Transverse colon (tissue), 4 donors: ENCODE measurements at places on chromosomes 3 and 15. TPM values are rescaled to one million over a fixed set of nuclear protein-coding genes. Genes with fewer than 3 reads are reported as not detected.

- H3K36me3 ChIP-seq = no peaks in the 10 kb centered on the region
- H3K4me3 ChIP-seq = no peak overlapping the region
- H3K27me3 ChIP-seq = peaks cover 21% of the 10 kb centered on the region
- H3K27ac ChIP-seq = no peak overlapping the region
Observed at GRCh38 chr3:50530001-50530970, 26.9 kb upstream of the CACNA2D2 start.

DNA sequence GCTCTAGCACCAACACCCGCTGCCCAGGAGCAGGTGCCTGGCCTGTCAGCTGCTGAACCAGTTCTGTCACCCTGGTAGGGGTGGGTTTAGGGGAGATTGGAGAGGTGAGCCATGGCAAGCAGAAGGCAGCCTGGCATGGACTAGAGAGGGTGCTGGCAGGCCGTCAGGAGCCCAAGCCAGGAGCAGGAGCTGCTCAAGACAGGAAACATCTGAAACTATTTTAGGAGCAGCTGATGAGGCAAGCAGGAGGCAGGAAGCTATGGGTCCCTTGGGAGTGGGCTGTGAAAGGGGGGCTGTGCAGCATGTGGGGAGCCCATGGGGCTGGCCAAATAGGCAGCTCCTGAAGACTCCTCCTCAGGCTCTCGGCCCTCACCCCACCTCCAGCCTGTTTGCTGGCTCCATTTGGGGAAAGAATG, 2.3 kb downstream of the INKA1 start:
- H3K27me3 ChIP-seq = no peaks in the 10 kb centered on the region
- no peaks in the 10 kb centered on the region for H3K36me3 ChIP-seq
- no peak overlapping the region for H3K4me3 ChIP-seq

- H3K4me3 ChIP-seq = no peak overlapping the region
- DNase-seq = no peak
- no peaks in the 10 kb centered on the region for H3K36me3 ChIP-seq
Observed at GRCh38 chr15:26651909-26652308, 121.0 kb downstream of the GABRB3 start.

DNA sequence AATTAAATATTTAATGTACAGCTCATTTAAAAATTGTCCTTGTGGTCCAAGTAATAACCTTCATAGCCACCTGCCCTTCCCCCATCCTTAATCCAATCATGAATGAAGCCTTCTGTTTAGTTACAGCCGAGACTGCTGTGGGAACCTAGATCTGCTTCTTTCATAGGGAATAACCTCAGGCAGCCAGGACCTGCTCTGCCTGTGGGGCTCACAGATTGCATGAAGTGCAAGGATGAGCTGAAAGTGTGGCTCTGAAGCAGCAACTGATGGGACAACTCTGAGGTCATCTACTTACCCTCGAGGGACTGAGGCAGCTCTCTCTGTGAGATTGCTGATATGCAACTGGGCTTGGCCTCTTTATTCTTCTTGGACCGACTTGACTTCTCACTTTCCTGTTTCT, 169.8 kb downstream of the POTEB3 start:
- no peaks in the 10 kb centered on the region for H3K36me3 ChIP-seq
- H3K27ac ChIP-seq = no peak overlapping the region
- DNase-seq = no peak
- H3K4me3 ChIP-seq = no peak overlapping the region
- no peaks in the 10 kb centered on the region for H3K4me1 ChIP-seq

Gene PARP14
- total RNA-seq = 211 TPM

DNA sequence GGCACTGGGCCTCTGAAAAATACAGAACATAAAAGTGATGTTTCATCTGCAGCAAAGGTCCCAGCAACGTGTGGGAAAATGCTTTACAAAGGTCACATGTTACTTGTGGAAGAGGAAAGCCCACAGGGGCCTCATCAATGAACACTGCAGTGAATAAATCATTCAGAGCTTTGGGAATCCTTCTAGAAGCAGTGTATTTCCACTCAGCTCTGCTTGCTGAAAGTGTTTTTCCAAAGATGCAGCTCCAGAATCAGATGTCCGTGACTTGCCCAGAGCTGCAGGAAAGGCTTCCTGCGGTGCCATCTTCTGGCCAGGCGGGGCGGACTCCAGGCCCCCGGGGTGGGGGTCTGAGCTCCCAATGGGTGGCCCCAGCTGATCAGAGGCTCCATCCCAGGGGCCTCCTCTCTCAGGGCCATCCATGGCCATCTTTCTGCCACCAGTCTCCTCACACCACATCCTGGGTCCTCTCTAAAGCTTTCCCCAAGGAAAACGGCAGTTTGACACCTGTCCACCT, 81.5 kb downstream of the C3orf70 start:
- H3K4me1 ChIP-seq = peaks cover 12% of the 10 kb centered on the region
- no peak overlapping the region for H3K27ac ChIP-seq
- no peaks in the 10 kb centered on the region for H3K36me3 ChIP-seq
- H3K27me3 ChIP-seq = no peaks in the 10 kb centered on the region

DNA sequence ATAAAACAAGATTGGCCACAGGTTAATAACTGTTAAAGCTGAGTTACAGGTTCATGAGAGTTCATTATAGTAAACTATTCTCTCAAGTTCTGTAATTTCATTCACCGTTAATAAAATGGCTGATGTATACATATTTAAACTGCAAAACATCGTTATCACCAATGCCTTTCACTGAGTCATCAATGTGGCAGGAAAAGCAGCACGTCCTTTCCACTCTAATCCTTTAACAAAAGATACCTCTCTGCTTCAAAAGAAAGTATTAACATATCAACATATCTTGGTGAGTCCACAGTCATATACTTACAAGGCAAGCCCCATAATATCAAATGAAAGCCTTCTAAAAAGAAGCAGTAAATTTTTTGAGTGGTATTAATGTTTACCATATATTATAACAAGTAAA, 54.5 kb downstream of the UACA start:
- no peak overlapping the region for H3K4me3 ChIP-seq
- no peaks in the 10 kb centered on the region for H3K36me3 ChIP-seq
- no peaks in the 10 kb centered on the region for H3K4me1 ChIP-seq
- no peak for DNase-seq
- no peaks in the 10 kb centered on the region for H3K27me3 ChIP-seq
- no peak overlapping the region for H3K27ac ChIP-seq
